ENCODE measurements at places on chromosomes 3 and 15.

DNA sequence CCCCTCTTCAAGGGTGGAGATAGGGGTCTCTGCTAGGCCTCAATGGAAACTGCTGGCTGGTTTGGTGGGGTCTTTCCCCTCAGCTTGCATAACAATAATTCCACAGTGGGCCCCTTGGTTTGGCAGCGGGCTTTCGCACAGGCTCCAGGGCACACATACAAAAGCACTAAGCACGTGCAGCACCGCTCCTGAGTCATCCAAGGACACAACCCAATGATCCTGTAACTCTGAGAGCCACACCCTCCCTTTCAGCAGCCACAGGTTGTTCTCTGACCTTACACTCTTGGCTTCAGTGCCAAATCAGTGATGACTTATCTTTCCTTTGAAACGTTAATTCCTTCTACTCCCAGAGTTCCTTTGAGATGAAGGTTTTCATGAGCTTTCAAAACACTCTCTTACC, 41.7 kb downstream of the DAPK2 start:
- DNase-seq: no peak

- no peak for DNase-seq
Measured at GRCh38 chr3:101778385-101779046, 495 bp upstream of the NXPE3 start.

DNA sequence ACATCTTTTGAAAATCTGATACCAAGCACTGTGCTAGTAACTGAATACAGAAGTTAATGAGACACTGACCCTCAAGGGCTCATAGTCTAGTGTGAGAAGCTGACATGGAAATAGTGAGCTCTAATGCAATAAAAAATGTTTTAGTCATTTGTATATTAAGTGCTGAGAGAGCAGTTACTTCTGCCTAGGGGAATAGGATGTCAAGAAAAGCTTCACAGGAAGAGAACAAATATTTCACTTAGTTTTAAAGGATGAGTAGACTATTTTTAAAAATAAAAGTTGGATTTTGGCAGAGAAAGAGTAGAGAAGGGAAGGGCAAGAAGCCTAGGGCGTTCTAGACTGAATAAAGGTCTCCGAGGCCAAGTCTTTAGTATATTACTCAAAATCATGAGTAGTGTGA, 158.4 kb downstream of the ATG7 start:
- DNase-seq: no peak

GRCh38 chr3:58111513-58112184, 99.1 kb downstream of the DNASE1L3 start:
- DNase-seq: no peak

DNA sequence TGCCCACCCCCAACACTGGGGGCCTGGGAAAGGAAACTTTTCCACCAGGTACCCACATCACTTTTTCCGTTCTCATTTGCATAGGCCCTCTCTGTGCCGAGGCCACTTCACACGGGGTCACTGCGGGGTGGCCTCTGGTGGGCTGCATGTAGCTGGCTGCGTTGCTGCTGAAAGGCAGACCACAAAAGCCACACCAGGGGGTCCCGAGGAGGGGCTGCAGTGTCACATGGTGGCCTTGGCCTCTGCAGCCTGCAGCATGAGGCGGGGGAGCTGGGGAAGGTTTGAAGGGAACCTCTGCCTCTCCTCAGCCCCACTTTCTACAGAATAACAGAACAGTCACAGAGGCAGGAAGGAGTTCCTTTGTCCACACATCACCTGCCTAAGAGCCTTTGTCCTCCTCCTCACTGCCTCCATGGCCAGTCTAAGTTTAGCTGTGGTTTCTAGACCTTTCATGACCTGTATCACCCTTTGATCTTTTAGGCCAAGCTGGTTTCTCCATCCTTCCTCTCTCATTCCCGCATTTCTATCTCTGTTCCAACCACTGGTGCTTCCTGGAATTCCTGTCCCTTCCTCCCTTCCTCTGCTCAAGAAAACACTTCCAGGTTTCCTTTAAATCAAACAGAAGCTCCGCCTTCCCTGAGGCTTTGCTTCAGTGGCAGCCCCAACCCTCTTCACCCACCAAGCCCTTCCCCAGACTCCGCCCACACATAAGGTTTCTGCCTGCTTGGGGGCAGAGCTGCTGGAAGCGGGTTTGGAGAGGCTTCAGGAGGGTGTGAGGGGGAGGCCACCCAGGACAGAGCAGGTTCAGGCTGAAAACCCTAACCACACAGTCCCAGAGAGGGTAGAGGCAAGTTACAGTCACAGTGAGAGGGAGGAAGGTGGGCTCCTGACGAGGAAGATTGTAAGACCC, 150.7 kb upstream of the TLE3 start:
- DNase-seq: no peak

DNA sequence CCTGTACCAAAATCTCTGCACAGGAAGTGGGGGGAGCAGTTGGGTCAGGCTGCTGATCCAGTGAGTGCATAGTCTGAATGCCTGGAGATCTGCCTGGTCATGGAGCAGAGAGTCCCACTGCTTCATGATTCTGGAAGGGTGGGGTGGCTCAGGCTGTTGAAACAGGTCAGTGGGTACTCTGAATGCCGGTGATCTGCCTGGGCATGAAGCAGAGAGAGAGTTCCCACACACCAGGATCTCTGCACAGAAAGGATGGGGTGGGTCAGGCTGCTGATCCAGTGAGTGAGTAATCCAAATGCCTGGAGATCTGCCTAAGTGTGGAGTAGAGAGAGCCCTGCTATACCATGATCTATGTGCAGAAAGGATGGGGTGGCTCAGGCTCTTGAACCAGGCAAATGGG, 16.1 kb upstream of the GCSAM start:
- DNase-seq: no peak

- DNase-seq: no peak
Measured at GRCh38 chr15:89377024-89377841, 42.6 kb upstream of the POLG start.

DNA sequence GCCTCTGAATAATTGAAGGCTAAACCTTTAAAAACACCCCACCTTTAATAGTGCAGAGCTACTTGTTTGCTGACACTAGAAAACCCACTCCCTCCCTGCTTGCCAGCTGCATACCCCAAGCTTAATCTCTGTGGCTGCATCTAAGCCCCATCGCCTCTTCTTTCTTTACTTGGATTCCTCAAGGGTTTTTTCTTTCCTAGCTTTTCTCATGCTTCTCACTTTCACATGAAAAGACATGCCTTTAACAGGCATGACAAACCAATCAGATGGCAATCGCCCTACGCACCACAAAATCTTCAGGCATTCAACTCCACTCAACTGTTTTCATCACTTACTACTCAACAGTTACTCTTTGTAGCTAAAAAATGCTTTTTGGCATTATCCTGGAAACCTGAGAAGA, 77.5 kb downstream of the PLD1 start:
- no peak for DNase-seq

All from esophagus squamous epithelium (tissue), 5 donors.